ENCODE measurements at places on chromosomes 12 and 14. TPM values are rescaled to one million over a fixed set of nuclear protein-coding genes. Genes with fewer than 3 reads are reported as not detected.

DNA sequence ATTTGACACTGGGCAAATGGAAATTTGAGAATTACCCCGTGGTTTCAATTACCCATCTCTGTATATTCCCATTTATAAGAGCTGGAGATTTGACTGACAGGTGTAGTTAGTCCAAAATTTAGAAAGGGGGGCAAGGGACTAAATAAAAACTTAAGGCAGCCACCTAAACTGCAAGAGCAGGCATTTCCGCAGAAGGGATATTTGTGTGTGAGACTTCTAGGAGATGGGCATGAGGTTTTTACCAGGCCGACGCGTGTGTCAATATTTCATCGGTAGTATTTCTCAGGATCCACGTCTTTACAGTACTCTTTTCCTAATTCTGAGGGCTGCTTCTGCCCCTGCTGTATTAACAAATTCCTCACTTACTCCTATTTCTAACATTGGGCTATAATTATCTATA lies 1.4 kb downstream of the FAR2 start:
- DNase-seq = no peak

GRCh38 chr12:29667011-29667410 lies 116.7 kb downstream of the TMTC1 start:
- DNase-seq = no peak

- DNase-seq = no peak
Observed at GRCh38 chr12:116282371-116283286, 5.1 kb upstream of the MED13L start.

KRT6C gene
- total RNA-seq = not detected

DNA sequence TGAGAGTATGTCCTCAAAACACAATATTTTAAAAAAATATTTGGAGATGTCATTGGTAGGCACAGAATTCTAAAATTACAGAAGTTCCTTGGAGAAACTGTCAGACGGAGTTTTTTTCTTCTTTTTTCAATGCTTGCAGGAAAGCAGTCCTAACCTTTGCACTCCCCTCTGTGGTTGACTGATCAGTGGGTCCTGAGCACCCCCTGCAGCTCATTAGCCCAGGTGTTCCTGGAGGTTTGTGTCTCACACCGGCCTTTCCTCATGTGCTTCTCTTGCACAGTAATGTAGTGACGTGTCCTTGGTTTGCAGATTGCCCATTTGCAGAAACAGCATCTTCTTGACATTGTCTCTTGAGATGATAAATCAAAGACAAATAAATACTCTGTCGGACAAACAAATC lies 513.0 kb downstream of the TMEM121 start:
- peak; percentile 78 for DNase-seq

SLC25A29 gene
- 104 TPM for total RNA-seq

DNA sequence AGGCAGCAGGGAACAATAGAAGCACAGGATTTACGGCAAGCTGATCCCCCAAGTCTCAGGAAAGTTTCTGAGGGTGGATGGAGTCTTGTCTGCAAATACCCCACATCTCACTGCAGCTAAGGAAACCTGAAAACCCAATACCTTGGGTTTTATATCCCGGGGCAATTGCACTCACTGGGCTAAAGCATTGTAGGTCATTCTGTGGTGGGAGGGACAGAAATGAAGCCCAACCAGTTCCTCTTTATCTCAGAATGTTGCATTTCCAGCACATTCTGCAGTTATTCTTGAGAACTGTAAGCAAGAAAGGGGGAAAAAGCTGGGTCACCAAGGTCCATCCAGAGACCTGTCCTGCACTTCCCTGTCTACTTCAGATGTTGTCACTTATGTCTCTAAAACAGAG lies 39.8 kb downstream of the C12orf42 start:
- no peak for DNase-seq

- DNase-seq = no peak
Observed at GRCh38 chr14:49194067-49194466, 392.1 kb downstream of the RPS29 start.

LRP6 gene
- total RNA-seq = 55.8 TPM

GRCh38 chr12:50984586-50985298 lies 32.4 kb downstream of the HIGD1C start:
- no peak for DNase-seq

GRCh38 chr14:37948266-37948665 lies 259.4 kb upstream of the SSTR1 start:
- no peak for DNase-seq
